ENCODE measurements at places on chromosomes 12 and 14. TPM values are rescaled to one million over a fixed set of nuclear protein-coding genes. Genes with fewer than 3 reads are reported as not detected.

OGFOD2 gene
- polyA plus RNA-seq: 17.1 TPM

TMEM132C gene
- polyA plus RNA-seq: 6.5 TPM

ZBTB25 gene
- polyA plus RNA-seq: 12.3 TPM

KRT73 gene
- polyA plus RNA-seq: not detected

DDX24 gene
- 118 TPM for polyA plus RNA-seq

IPO8 gene
- 34.5 TPM for polyA plus RNA-seq

SALL2 gene
- 32.7 TPM for polyA plus RNA-seq
